ENCODE measurements at places on chromosomes 5 and 9.

DNA sequence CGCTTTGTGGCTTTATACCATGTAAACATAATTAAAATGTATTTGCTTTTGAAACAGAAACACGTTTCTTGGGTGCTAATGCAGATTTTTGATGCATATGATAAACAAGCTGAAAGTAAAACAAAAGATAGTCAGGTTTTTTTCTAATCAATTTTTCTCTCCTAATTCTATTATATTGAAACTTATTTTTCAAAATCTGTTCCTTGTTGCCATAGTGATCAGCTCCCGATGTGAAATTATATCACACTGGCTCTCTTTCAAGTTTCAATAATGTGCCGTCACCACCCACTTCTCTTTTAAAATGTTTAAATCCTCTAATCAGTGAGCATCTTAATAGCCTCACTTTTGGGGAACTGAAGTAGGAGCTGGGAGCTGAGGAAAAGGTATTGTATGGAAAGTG is 36.4 kb upstream of the DAPK1 start:
- DNase-seq, result no peak

DNA sequence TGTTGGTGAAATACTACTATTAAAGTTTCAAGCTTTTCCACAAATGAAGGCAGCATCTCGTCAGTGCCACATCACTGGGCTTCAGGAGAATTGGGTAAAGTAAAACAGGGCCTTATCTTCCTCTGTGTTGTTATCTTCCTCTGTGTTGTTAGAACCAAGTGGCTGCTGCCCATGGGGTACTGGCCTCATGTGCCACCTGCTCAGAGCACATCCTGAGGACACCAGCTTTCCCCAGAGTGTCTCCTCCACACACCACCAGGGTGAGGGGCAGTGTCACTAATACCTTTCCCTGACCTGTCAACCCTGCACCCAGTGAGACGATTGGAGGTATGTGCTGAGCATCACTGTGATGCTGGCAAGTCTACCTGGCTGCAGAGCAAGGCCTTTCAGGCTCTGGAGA is 499.9 kb downstream of the SEMA5A start:
- no peak for DNase-seq

GRCh38 chr5:143188083-143188482 is 215.4 kb downstream of the NR3C1 start:
- no peak for DNase-seq

- no peak for DNase-seq
Observed at GRCh38 chr5:72443883-72444282, 63.3 kb downstream of the ZNF366 start.

GRCh38 chr9:37187292-37187691 is 66.9 kb downstream of the ZCCHC7 start:
- no peak for DNase-seq
